ENCODE measurements at places on chromosomes 1 and 21.

GRCh38 chr1:184050636-184051035 lies 894 bp upstream of the TSEN15 start:
- DNase-seq, result no peak

DNA sequence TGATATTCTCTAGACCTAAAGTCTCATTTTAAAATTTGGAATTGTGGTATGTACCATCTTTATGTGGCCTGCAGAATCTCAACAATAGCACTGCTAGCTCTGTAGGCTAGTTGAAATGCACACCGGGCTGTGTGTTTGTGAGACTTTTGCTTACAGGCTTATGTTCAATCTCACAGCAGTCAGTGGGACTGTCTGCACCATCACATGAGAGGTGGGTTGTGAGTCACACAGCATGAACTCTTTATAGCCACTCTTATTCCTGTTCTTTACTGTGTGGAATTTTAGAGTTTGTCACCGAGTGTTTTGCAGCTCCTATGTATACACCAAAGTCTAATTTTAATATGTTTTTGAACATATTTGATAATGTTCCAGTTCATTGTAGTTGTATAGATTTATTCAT lies 74.6 kb downstream of the RASAL2 start:
- DNase-seq, result no peak

DNA sequence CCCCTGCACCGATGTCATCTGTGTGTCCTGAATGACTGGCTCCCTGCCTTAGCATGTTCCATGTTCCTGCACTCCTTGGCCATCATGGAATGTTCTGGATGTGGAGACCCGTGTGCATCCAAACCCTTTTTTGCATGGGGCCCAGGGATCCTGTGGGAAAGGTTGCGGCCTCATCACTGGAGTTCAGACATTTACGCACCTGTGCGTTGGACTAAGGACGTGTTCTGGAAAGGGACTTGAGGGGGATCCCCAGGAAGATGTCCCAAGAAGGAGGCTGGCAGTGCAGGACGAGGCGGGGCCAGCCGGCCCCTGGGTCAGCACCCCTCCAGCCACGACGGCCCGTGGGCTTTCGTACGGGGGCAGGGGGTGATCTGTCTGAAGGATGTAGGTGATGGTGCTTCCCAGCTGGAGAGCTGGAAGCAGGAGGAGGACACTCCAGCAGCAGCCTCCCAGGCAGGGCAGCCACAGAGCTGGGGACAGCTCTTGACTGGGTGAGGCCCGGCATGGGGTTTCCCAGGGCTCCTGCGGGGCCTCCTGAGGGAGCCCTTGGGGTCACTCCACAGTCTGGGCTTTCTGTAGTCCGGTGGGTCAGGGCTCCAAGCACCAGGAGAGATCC lies 67.2 kb downstream of the SCCPDH start:
- no peak for DNase-seq

DNA sequence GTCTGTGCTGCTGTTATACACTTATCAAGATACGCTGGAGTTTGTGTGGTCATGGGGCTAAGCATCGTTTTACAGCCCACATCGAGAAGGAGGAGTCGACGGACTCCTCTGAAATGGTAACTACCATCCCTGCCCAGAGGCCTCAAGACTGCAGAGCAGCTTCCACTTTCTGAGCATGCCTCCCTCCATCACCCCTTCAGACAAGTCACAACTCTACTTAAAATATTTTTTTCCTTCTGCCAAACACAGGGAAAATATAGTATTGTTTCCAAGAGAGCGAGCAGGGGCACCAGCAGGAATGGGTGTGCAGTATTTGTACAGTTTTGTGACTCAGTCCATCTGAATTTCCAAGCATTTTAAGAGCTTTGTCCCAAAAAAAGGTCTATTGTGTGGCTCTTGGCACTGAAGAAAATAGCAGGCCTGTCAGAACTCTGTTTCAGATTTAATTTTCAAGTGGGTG lies 14.1 kb downstream of the EVA1C start:
- no peak for DNase-seq

- DNase-seq, result no peak
These were observed 568.5 kb upstream of the B3GALT2 start for GRCh38 chr1:193754732-193755427.

GRCh38 chr1:77672374-77672773 lies 10.1 kb downstream of the ZZZ3 start:
- DNase-seq, result no peak

GRCh38 chr1:205665201-205666045 lies 14.9 kb downstream of the SLC45A3 start:
- DNase-seq, result no peak

DNA sequence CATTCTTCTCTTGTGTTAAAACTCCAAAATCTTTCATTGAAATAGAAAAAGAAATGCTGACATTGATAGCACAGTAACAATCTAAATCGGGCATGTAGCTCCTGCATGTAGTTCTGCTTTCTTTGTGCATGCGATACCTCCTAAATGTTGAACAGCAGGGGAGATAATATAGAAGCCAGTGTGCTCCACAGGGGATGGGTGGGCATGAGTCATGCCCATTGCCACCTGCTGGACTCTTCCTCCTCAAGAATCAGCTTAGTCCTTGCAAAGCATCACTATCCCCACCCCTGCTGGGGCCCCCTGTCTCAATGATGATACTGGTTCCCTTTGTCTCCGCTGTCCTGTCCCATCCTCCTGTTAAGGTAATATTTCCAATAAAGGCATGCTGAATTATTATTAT lies 203.0 kb downstream of the RWDD3 start:
- DNase-seq, result no peak

Data from stimulated activated CD8-positive, alpha-beta memory T cell treated with anti-CD3 and anti-CD28 coated beads, Interleukin-4, amount 100 ng/mL, for 48 hours (primary cell).